Inflammatory macrophage treated with lipopolysaccharide for 4 hours (primary cell): ENCODE measurements at places on chromosomes 12 and 14.

DNA sequence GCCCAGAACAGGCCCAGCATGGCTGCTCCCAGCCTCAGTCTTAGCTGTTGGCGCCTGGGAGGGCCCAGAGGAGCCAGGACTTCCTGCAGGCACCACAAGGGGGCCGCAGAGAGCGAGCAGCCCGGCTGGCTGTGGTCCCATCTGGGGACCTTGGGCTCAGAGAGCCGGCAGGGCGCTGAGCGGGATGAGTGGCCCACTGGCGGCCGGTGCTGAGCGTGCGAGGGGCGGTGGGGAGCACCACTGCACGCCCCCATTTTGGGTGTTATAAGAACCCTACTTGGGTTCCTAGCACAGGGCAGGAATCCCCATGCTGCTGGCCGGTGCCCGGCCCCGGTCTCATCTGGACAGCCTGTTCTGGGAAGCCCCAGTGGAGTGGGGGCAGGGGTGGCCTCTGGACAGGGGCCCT, 25.9 kb upstream of the CRIP2 start:
- DNase-seq: peak; percentile 38

DNA sequence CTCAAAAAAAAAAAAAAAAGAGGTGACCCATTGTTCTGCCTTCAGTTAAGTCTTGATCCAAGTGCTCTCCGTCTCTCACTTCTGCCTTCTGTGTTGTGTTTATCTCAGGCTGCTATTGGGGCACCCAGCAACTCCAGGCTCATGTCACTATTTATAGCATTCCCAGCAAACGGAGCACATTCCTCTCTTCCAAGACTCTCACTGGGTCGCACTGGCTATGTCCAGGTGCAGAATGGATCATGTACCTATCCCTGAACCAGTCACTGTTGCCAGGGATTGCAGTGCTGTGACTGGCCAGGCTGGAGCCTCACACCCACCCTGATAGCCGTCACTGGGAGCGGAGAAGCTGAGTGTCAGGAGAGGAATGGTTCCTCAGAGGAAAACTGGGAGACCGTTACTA, 31.2 kb downstream of the RHOF start:
- DNase-seq: no peak

DNA sequence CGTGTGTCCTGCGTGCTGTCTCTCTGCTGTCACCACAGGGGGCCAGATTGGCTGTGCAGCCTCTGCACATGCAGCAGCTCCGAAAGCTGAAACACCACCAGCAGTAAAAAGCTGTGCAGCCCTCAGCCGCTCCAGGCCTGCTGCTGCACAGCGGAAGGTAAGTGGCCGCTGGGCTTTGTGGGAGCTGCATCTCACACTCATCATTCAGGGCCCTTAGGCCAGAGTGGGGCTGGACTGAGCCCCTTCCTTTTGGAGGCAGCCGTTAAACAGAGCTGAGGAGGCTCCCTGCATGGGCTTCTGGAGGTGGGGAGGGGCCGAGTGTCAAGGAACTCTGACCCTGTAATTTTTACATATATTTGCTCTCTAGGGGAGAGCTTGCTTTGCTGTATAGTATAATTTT, 17.1 kb downstream of the DDX51 start:
- no peak for DNase-seq

- DNase-seq: no peak
These were observed 116.0 kb upstream of the LHX5 start for GRCh38 chr12:113587720-113588119.

GRCh38 chr14:97077253-97077653, 280.1 kb downstream of the VRK1 start:
- peak; percentile 69 for DNase-seq

DNA sequence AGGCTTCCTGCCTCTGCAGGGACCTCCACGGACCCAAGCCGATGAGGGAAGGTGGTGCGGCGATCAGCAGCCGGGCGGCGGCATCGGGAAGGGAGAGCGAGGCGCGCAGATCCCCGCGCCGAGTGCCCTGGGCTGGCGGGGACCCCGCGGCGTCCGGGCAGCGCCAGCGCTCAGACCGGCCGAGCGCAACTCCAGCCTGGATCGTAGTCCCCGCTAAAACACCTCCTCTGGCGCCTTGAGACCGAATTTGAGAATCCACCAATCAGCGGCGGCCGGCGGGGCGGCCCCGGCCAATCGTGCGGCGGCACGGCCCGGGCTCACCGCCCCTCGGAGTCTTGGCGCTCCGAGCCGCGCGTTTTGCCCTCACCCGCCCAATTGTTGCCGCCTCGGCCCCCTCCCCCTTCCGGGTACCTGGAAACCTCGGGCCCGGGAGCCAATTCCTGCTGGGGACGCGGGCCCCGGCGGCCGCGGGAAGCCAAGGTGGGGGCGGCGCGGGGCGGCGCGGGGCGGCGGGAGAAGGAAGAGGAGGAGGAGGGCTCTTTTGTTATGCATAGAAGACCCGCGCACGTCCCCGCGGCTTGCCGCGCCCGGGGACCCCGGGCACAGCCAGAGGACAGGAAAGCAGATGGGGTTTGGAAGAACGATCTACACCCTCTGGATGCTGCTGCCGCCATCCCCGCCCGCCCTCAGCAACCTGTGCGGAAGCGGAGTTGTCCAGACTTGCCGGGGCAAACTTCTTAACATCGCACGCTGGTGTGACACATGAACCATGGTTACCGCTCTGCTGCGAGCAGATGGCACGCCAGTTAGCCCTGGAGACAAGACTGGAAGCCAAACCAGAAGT, at the start of gene E2F7:
TSS of gene E2F7 (minus strand) at position 209 of the 844 bp plus-strand sequence. CDS start 934 bp downstream, outside the sequence.
- DNase-seq: peak; percentile 76

DNA sequence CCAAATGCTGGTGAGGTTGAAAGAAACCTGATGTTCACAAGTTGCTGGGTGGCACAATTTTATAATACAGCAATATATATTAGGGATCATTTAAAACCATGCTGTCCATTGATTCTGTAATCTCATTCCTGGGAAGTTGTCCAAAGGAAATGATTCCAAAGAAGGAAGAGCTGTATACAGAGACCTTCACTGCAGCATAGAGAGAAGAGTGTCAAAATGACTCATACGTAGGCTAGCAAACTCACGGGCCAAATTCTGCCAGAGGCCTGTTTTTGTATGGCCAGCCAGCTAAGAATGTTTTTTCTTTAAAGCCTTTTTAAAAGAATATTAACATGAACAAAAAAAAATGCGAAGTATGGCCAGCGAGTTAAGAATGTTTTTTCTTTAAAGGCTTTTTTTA, 69.2 kb upstream of the MED13L start:
- no peak for DNase-seq

DNA sequence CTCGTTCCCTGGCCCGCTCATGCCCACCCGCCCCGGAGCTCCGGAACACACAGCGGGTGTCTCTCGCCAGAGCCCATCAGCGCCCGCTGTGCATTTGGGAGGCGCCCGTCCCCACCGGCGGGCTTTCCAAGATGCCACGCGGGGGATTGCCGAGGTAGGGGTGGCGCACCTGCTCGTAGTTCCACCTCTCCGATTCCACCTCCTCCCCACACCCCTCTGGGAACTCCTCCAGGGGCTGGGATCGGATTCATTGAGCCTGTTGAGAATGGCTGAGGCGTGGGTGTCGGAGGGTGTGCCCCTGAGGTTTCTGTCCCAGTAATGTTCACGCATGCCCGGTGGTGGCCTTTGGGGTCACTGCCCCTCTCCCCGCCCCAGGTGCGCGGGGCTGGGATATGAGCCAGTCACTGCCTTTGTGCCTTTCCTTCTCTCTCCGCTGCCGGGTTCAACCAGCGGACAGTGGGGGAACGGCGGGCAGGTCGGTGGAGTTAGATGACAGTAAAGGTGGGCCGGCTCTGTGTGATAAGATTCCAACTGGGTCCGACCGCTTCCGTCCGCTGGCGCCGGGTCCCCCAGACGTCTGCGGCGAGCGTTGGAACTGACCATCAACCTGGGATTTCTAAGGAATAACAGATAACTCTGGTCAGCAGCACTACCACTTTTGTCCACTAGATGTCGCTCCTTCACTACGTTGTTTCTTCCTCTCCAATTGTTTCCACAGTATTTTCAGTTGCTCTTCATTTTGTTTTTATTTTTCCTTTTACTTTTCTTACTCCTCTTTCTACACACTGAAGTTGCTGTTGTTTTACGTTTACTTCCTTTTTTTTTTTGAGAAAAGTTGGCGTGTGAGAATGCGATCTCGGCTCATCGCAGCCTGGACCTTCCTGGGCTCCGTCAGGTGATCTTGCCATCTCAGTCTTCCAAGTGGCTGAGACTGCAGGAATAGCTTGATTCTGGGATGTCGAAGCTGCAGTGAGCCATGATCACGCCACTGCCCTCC, 178.1 kb upstream of the ALG10B start:
- DNase-seq: peak; percentile 64

- no peak for DNase-seq
These were observed 123.8 kb upstream of the PTPRQ start for GRCh38 chr12:80320121-80320678.

- DNase-seq: no peak
These were observed 11.5 kb downstream of the ZFP36L1 start for GRCh38 chr14:68781161-68782021.

DNA sequence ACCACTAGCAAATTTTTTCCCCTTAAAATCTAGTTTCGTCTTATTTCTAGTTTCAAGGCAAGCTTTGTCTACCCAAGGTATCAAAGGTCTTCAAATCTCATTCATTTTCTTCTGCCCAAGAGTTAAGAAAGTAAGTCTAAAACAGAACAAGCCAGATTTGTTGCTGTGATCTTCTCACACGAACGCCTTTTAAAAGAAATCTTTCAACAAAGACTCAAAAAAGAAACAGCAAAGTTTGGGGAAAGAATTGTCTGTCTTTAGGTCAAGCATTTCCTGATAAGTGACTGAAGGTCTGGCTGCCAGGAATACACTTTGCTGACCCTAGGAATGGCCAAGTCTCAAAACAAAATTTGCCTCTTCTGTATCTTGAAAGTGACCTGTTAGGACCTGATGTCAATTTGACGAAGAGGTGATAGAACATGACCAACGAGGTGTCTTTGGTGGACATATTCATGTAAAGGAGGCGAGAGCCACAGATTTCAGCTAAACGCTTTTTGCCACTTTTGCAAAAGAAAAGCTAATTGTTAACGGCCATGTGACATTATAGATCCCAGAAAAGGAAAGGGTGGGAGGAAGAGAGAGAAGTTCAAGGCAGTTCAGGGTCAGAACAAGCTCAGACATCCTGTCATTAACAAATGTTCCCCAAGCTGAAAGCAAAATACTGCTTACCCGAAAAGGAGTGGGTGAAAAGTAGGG, 1.7 kb downstream of the CDK17 start:
- DNase-seq: peak; percentile 15

DNA sequence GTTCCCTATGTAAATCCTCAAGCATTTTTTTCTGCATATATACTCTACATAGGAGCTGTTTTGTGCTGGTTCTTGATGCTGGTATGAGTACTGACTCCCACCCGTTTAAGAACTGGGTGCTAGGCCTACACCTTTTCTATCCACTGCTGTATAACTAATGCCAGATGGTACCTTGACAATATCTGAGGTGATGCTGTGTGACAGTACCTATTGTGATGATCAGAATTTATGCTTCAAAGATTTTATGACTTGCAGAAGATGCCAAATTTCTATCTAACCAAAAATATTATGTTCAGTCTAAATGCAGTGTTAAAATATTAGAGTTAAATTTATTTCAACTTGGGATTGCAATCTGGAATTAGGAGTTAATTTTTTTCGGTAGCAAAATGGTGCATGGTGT, 272.3 kb upstream of the NOVA1 start:
- DNase-seq: no peak

GRCh38 chr14:93160353-93160801, 24.3 kb downstream of the MOAP1 start:
- peak; percentile 32 for DNase-seq

DNA sequence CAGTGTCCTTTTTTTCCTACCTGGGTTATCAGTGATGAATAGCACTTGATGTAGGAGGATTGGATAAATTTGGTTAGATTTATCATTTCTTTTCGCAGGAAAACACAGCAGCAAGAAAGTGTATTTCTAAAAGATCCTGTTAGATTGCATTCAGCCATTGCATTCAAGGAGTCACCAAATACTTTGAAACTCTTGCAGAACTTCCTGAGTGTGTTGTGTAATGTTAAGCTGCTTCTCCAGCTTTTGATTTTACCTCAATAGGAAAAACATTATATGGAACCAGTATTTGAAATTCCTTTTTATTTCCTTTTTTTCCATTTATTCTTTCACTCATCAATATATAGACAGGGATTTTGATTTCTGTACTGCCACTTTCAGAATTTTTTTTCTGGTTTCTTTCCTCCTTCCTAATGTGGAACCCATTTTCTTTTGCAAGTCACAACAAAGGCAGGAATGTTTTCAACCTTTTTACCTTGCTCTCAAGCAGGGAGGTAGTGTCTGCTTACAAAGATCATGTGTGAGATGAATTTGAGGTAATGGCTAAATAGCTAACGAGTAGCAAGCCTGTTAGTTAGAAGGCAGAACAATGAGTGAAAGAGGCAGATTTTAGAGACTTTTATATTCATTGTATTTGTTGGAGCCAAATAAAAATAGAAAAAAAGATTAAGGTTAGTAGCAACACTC, 56.2 kb downstream of the PPHLN1 start:
- peak; percentile 64 for DNase-seq

GRCh38 chr12:109919456-109919855, 19.4 kb downstream of the TCHP start:
- no peak for DNase-seq

DNA sequence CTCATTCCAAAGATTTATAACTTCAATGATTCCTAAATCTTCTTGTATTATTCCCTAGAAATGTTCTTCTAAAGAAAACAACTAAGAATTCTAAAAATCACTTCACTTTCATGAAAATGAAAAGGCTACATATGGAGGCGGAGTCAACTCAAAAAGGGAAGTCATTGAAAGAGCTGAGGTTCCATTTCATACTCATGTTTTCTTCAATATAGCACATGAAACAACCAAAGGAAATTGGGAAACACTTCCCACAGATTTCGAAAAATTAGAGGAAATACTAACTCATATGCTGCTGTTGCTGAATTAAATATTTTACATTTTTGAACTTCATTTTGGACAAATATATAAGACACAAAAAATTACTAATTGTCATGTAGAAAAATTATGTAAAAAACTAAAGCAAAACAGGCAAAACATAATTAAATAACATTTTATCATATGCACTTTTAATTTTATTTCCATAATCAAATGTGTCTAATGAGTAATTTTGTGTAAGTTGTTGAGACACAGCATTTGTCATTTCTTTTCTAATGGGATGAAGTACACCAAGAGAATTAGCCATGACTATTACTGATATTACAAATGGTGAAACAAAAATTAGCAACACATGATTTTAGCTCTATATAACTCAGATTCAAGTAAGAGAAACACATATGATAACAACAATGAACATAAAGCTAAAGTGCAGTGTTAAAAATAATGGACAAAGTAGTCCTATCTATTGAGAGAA, at the start of gene CD163:
TSS of gene CD163 (minus strand) at position 92 of the 730 bp plus-strand sequence. CDS start at position 5, 87 bp downstream.
- peak; percentile 96 for DNase-seq

GRCh38 chr14:93230539-93230938, 23.5 kb downstream of the UBR7 start:
- no peak for DNase-seq
